Esophagus mucosa (tissue), 1 donor: ENCODE measurements at places on chromosomes 6 and 20. TPM values are rescaled to one million over a fixed set of nuclear protein-coding genes. Genes with fewer than 3 reads are reported as not detected.

- ATAC-seq, result no peak
Observed at GRCh38 chr20:37185686-37186085, 6.3 kb upstream of the MROH8 start.

DNA sequence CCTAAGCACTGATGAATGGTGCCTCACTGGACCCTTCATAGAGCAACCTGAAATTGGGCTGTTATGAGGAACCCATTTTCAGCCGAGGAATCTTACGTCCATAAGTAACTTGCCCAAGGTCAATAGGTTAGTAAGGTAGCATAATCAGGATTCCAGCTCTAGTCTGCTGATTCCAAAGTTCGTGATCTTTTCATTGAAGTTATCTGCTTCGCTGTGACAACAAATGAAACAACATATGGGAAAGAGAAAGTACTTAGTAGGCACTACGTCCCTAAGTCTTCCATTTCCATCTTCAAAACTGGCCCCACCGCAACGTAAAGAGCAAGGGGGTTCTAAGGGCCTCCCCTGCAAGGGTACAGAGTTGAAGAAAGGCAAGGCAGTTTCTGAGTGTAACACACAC lies 49.5 kb downstream of the MYLIP start:
- no peak for ATAC-seq

- ATAC-seq, result no peak
Observed at GRCh38 chr6:170227521-170227983, 63.3 kb downstream of the DLL1 start.

DNA sequence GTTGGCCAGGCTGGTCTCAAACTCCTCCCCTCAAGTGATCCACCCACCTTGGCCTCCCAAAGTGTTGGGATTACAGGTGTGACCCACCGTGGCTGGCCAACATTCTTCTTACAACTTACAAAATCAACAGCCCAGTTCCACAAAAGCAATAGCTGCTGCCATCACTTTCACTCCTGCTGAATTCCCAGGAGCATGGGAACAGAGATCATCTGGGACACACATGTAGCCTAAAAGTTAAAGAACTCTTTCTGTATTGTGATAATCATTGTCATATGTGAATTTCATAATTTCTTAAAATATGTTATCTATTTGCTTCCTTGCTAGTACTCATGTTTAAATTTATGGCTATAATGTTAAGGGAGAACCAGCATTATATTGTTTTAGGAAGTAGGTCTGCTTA lies 51.7 kb downstream of the NCOA6 start:
- no peak for ATAC-seq

The KIF6 gene
- total RNA-seq, result 0.24 TPM

The DIDO1 gene
- 26.2 TPM for total RNA-seq
